Fibroblast of gingiva (primary cell): ENCODE measurements at places on chromosomes 2 and 18.

DNA sequence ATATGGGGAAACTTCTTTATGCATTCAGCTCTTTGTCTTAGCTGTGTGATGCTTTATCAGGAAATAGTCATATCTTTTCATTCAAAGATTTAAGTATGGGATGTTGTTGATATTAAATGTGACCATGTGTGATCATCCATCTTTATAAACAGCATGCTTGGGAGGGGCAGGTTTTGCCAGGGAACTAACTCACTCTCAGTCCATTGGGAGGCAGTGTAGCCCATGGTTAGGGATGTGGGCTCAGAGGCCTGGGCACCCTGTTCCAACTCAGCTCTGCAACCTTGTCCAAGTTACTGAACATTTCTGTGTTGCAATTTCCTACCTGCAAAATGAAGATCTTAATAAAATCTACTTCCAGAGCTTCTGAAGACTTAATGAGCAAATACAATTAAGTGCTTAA is 92.0 kb upstream of the BCL2L11 start:
- DNase-seq = no peak

DNA sequence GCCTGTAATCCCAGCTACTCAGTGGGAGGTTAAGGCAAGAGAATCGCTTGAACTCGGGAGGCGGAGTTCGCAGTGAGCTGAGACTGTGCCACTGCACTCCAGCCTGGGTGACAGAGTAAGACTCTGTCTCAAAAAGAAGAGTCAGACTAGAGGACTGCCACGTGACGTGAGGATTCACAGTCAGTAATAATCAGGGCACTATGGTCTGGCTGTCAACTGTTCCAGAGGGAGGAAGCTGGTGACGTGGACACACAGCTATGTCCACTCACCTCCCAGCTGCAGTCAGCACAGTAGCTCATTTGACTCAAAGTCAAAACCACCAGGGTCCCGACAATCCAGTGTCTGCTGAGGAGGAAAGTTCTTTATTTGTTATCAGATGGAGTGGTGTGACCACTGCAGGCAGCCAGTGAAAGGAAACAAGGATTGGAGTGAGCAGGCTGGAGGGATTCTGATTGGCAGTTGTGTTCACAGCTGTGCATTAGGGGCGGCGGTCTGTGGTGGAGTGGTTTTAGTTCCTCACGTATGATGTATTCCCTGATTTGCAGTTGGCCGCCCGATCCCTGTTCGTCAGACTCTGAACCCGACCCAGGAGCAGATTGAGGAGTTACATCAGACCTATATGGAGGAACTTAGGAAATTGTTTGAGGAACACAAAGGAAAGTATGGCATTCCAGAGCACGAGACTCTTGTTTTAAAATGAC is 37.9 kb downstream of the MOGAT1 start:
- DNase-seq = peak; percentile 96

DNA sequence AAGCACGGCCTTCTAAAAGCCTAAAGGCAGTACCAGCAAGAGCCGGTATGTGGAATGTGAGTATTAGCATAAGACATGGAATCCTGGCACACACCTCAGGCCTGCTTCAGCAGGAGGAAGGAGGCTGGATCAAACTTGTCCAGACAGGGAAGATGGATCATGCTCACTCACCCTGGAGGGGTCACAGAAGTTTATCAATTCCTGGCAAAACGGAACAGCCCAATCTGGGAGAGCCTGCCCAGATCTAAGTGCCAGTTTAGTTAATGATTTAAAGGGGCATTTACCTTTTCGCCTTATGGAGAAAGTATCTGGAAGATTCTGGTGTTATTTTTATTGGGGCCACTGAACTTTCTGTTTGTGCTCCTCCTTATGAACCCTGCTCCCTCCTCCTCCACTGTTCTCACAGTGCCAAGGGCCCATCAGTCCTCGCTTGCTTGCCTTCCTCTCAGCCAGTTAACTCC is 58.3 kb upstream of the NFE2L2 start:
- DNase-seq = no peak

- no peak for DNase-seq
These were observed 879.9 kb upstream of the CDH2 start for GRCh38 chr18:29056800-29057199.

GRCh38 chr18:1392046-1392445 is 487.4 kb downstream of the ADCYAP1 start:
- DNase-seq = no peak

DNA sequence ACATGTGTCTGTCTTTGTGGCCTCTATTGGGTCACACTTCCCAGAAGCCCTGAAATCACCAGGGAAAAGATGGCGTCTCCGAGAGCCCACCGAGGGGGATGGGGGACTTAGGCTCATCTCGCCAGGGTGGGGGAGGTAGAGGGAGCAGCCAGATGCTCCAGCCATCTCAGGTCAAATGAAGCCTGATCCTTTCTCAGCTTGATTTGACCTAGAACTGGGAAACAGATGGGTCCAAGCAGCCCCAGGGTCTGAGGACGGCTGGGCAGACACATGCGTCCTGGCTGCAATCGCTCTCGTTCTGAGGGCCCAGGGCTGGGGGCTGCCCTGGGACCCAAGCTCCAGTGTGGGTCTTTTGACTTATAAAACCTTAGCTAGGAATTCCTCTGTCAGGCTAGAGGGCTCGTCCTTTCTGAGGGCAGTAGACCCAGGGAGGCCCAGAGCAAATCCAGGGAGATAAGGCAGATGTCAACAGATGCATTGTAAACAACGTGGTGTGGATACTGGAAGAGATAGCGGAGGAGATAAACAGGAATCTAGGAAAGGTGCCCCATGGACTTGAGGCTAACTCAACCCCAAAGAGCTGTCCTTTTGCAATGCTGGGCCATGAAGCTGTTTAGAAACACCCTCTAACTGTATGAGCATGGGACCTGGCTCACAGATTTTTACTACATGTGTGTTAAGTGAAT is 127.7 kb downstream of the MYCN start:
- no peak for DNase-seq

GRCh38 chr2:18544171-18544570 is 16.3 kb downstream of the RDH14 start:
- DNase-seq = no peak

DNA sequence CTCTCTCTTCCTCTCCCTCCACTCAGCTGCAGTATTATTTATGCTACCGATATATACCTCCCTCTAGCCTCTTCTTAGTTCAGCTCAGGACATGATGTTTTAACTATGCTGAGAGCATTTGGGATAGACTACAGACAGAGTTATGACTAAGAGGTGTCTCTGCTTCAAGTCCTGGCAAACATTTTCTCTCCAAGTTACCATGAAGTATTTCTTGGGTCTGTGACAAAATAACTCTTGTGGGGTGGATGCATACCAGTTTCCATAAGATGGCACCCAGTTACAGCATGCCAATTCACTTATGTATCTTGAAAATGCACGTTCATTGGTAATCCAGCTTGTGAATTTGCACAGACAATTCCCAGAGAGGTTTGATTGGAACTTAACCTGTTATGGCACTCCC is 737.6 kb downstream of the SLC4A3 start:
- peak; percentile 66 for DNase-seq

GRCh38 chr2:241818229-241818942 is 9.4 kb downstream of the NEU4 start:
- DNase-seq = no peak

DNA sequence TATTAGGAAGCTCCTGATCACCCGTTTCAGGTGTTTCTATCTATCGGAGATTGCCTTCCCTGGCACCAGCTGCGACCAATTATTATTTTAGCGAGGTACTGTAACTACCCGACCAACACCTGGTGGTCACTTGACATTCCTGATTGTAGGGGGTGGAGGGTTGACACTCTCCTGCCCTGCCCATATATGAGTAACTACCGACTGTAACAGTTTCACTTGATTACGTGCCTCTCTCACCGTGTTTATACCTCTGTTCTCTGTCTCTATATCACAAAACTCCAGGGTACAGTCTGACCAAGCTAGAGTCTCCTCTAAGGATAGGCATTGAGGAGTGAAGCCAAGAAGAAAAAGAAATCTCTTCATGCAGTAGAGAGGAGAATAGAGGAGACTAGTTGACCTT is 268.0 kb upstream of the LRATD1 start:
- DNase-seq = no peak

GRCh38 chr2:84613082-84613481 is 96.8 kb downstream of the DNAH6 start:
- DNase-seq = no peak

- no peak for DNase-seq
These were observed 5.3 kb downstream of the HDAC4 start for GRCh38 chr2:239395524-239395923.

DNA sequence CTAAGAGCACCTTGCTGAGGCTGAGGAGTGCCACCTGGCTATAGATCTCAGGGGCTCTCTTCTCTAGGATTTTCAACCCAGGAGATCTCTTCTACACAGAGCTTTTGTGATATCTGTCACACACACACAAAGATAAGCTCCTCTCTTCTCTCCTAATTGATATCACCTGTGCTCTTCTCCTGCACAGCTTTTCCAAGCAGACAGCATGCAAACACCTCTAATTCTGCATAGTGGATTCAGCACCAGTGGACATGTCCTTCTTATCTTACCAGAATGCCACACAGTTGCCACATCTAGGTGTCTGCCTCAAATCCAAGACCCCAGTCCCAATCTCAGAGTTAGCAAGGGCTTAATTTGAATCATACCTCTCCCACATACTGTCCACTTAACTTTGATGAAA is 43.9 kb downstream of the LRATD1 start:
- no peak for DNase-seq

DNA sequence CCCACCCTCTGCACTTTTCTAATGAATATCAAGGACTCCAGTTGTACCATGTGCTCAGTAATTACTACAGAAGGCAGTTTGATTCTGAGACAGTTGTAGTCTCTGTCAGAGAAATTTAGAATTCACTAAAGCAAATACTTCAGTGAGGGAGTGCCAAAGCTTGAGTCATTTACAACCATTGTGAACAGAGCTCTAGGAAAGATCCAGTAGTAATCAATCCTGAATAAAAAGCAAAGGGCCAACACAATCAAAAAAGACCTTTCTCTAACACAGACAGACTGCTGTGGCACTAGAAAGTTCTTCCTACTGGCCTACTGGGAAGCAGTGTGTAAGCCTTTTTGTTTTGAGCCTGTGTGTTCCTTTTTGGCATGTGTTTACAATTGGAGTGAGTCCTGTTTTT is 135.6 kb upstream of the UNC80 start:
- DNase-seq = no peak

DNA sequence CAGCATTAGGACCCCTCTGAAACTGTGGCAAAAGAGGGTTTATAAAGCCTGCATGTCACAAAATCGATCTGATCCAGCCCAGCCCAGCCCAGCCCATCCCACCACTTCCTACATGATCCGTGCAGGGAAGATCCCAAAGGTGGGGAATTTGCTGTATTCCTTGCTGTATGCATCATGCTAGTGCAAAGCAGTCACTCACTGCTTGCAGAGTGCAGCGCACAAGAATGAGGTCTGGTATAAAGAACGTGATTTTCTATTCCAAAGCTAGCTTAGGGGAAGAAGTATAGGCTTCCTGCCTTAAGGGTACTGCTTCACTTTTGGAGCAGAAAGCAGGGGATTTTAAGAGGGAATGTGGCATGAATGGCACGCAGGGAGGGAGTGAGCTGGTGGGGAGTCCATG is 18.9 kb upstream of the SERPINB11 start:
- no peak for DNase-seq

DNA sequence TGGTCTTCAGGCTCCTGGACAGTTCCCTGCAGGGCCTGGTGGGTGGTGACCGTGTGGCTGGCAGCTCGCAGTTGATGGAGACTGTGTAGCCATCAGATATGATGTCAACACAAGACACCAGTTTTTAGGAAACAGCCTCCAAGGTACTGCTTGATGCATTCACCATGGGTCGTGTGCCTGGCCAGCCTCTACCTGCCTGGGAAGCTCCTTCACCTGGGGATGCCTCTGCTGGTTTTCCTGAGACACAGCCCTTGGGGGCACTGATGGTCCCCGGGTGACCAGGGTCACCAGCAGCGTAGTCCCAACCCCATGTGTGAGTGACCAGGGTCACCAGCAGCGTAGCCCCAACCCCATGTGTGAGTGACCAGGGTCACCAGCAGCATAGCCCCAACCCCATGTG is 33.6 kb upstream of the KCNG2 start:
- no peak for DNase-seq

- DNase-seq = no peak
These were observed 2.5 kb upstream of the CPO start for GRCh38 chr2:206936843-206937230.

- no peak for DNase-seq
These were observed 353.7 kb downstream of the RAD51AP2 start for GRCh38 chr2:17164550-17164949.

DNA sequence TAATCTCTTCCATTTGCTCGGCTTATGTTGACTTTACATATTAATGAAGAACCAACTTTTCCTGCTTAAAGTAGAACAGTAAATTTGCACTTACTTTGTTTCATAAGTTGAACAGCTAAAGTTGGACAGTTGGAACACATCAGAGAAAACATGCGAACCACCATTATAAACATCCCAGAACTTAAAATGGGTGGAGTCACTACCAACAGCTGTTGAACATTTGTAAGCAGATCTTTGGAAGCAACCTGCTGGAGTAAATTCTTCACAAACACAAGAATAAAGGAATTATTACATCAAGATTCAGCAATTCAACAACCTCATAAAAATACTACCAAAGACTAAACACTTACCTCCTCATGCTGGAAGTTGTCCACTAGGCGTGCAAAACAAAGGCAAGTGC is 96.4 kb upstream of the DNER start:
- DNase-seq = peak; percentile 29

GRCh38 chr2:123103902-123104301 is 921.2 kb upstream of the CNTNAP5 start:
- DNase-seq = no peak

GRCh38 chr2:212906620-212907019 is 244.8 kb downstream of the IKZF2 start:
- no peak for DNase-seq

- no peak for DNase-seq
These were observed 80.4 kb downstream of the MTA3 start for GRCh38 chr2:42648796-42649195.

DNA sequence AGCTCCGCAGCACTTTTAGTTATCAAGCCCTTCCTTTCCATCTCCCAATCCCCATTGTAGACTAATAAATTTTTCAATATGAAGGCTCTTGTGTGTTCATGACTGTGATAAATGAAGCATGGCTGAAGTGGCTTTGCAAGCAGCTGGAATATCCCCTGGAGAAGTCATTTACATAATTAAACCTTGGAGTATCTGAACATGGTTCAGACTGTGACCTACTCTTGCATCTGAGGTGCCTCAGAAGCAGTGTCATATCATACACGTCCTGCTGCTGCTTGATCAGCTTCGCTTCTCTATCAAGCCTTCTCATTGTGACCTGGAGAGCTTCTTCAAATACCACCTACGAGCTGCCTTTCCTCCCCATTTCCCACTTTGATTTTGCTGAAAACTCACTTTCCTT is 48.4 kb upstream of the ZNF397 start:
- DNase-seq = no peak

GRCh38 chr2:95334916-95335641 is 37.9 kb downstream of the KCNIP3 start:
- DNase-seq = peak; percentile 55
